ENCODE measurements at places on chromosomes 2 and 18.

- DNase-seq = no peak
These were observed 27.6 kb downstream of the CIB4 start for GRCh38 chr2:26613241-26614215.

DNA sequence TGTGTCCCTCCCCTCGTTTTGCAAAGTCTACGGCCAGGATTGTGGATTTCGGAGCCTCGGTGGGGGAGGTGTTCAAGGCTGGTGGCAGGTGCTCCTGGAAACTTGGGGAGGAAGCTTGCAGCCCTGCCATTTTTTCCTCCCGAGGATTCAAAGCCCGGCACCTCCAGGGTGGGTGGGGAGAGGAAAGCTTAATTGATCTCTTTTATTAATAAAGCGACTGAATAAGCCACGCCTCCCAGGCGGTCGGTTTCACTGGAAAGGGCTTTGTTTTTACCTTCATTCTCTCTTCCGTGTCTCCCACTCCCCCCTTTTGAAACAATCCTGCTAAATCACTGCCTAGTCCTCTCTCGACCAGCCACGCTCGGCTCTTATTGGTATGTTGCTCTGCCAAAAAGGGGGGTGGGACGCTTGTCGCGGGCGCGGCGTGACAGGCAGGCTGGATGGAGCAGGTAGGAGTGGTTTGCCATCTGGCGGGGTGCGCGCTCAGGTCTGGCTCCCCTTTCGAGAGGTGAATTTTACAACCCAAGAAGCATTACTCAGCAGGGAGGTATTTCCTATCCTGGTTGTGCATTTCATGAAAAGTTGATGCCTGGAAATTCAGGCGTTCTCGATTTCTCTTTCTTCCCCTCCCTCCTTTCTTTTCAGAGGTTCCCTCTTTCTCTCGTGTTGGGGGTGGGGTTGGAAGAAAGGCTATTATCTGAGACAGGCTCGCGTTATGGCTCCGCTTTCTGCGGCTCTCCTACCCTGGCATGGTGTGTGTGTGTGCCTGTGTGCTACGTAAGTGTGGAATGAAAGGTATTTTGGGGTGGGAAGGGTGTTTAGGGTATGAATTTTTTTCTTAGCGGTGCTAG is 1.4 kb downstream of the NEDD4L start:
- DNase-seq = no peak

DNA sequence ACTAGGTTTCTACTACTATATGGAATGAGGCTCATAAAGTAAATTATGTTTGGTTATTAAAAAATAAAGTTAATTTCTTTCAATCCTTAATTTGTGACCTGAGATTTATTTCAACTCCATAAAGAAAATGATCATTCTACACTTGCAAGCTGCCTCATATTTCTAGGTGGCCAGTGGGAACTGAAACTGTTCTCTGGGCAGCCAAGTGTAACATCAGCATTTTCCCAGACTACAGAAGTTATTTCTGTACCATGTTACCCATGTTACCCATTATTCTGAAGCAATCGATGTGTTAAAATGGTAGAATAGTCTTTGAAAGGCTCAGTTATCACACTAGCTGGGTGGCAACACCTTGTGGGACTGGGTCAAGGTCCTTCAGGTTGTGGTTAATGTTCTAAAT is 139.3 kb upstream of the FBXO11 start:
- no peak for DNase-seq

GRCh38 chr2:121489284-121489683 is 41.4 kb upstream of the RNU4ATAC start:
- DNase-seq = no peak

GRCh38 chr2:100621371-100621951 is 58.7 kb downstream of the PDCL3 start:
- DNase-seq = no peak

DNA sequence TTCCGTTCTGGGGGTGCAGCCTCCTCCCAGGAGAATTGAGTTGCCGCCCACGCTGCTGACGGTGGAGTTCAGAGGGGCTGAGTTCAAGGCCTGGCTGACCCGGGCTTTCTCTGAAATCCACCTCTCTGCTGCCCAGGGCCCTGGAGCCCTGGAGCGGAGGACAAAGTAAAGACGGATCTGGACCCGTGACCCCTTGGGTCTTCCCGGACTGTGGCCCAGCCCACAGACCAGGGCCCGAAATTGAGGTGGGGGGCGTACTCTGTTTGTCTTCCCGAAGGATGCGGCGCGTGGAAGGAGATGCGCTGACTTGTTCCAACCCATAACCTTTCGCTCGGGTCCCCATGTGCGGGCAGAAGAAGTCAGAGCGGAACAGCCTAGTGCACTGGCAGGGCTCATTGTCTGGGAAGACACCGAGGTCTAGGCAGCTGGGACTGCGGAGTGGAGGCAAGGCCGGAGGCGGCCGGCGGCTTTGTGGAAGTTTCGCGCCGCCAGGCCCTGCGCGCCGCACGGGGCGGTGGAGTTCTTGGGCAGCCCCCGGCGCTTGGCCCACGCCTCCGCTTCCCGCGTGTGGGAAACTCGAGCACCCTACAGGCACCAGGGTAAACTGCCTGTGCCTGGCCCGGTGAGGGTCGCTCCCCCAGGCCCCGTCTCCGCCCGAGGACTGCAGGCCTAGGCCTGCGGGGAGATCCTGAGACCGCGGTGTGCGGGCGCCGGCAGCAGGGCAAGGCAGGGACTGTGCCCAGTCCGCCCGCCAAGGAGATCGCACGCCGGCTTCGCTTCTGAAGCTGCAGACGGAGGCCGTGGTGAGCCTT is 9.8 kb downstream of the POU3F3 start:
- DNase-seq = no peak

- no peak for DNase-seq
These were observed 247.3 kb downstream of the ZNF385B start for GRCh38 chr2:179614121-179614520.
